Stimulated activated CD8-positive, alpha-beta memory T cell treated with anti-CD3 and anti-CD28 coated beads, Interleukin-4, amount 100 ng/mL, for 1 hour (primary cell): ENCODE measurements at places on chromosomes 2 and 18.

DNA sequence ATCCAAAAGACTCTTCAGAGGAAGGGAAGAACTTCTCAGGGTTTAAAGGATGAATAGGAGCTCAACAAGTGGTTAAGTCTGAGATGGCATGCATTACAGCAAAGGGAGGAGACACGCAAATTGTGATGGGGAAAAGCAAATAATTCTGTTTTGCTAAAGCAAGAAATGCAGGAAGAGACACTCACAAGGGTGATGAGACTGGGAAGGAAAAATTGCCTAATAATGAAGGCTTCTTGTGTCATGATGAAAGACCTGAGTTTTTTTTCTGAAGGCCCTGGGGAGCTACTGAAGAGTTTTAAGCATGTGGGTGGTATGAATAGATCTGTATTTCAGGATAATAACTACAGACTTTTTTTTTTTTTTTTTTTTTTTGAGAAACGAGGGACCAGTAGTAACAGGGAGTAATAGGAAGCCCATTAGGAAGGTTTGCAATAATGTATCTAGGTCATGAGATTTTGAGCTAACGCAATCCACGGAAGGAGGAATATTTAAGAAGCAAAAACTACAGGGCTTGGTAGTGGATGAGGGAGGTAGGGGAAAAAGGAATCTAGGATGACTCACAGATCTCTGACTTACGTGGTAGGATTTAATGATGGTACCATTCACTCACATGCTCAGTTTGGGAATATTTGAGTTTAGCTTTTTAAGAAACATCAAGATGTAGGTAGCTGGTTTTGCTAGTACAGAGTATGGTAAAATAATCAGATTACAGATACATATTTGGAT lies 16.0 kb upstream of the SERPINB3 start:
- DNase-seq = no peak

DNA sequence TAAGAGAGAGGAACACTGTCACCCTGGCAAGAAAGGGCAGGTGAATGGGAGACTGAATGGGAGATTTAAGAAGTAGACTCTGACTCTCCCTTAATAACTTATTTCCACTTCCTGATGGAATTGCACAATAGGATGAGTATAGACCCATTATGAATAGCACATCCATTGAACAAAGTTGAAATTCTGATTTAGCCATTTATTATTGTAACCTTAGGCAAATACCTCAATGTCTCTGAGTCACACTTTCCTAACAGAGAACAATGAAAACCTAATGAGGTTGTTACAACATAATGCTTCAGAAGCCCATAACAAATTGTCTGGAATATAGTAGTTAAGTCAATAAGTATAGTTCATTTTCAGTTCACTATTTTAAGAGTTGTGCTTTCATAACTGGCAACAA lies 78.9 kb downstream of the NRXN1 start:
- DNase-seq = no peak

DNA sequence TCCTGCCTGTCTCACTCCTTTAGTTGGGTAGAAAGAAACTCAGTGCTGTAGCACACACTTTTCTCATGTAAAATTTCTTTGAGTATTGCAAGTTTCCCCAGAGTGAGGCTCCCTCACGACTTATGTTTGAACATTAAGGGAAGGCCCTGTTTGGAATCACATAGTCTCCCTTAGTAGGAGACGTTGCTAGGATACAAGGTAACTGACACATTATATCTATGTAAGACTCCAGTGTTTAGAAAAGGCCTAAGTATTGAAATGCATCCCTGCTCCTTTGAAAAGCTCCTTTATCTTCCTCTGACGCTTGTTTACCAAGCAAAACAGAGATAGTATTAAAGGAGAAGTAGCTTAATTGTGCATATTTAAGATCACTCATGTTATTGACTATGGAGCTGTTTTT lies 248.2 kb downstream of the PHLPP1 start:
- DNase-seq = no peak

GRCh38 chr2:19872302-19872701 lies 29.5 kb downstream of the TTC32 start:
- DNase-seq = no peak

- DNase-seq = no peak
These were observed 229.6 kb upstream of the CDH2 start for GRCh38 chr18:28406533-28406932.

- no peak for DNase-seq
These were observed 50.3 kb upstream of the FOSL2 start for GRCh38 chr2:28342081-28342967.

- no peak for DNase-seq
These were observed 41.7 kb upstream of the LDLRAD4 start for GRCh38 chr18:13176847-13177246.

DNA sequence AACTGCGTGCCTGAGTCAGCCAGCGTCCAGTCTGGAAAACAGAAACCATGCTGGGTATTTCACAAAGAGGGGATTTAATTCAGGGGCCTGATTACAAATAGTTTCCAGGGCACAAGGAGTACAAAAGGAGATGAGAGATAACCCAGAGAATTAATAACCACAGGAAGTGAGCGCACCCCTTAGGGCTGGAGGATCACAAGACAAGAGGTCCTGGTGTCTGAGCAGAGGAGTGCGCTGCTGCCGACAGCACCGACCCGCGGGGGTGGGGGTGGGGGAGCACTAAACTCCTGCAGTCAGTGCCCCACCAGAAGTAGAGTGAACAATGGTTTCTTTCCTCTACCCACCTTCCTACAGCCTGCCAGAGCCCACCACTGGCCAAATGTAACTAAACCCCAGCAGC lies 20.8 kb upstream of the MAL start:
- no peak for DNase-seq

GRCh38 chr2:84886791-84887190 lies 5.9 kb upstream of the TRABD2A start:
- DNase-seq = no peak

DNA sequence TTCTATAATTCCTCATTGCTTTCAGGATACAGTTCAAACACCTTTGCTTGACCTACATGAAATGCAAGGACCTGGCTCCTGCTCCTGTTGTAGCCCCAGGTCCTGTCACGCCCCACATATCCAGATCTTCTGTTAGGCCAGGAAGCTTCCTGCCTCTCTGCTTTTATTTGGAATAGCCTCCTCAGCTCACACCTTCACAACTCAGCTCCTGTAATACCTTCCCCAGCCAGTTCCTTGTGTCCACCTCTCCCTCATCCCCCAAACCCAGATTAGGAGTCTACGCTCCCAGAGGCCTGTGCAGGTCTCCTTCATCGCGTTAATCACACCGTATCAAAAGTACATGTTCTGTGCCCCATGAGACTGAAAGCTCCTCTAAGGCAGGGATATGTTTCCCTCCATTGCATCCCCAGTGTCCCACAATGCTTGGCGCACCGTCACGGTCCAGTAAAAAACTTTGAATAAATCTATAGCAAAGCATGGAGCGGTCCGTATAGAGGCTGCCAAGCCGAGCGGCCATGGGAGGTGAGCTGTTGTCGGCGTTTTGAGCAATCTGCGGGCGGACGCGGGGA lies 371 bp downstream of the MDH1B start:
- no peak for DNase-seq

DNA sequence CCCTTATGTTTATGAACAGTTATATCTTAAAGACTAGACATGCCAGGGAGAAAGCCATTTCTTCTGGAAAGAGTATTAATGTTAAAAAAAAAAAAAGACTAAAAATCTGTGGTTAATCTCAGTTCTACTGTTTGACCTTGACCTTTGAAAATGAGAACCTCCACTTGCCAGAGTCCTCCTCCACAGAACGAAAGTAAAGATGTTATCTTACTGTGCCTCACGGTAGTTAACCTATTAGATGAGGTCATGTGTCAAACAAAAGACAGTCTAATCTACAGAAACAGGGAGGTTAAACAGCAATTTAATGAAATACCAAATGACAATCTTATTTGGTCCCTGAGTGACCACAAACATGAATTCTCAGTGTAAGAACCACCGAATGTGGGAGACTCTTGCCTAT lies 51.2 kb downstream of the SLC14A2 start:
- DNase-seq = no peak

GRCh38 chr2:163934131-163934530 lies 198.3 kb upstream of the FIGN start:
- DNase-seq = no peak

GRCh38 chr2:29902356-29902755 lies 19.0 kb downstream of the ALK start:
- no peak for DNase-seq

DNA sequence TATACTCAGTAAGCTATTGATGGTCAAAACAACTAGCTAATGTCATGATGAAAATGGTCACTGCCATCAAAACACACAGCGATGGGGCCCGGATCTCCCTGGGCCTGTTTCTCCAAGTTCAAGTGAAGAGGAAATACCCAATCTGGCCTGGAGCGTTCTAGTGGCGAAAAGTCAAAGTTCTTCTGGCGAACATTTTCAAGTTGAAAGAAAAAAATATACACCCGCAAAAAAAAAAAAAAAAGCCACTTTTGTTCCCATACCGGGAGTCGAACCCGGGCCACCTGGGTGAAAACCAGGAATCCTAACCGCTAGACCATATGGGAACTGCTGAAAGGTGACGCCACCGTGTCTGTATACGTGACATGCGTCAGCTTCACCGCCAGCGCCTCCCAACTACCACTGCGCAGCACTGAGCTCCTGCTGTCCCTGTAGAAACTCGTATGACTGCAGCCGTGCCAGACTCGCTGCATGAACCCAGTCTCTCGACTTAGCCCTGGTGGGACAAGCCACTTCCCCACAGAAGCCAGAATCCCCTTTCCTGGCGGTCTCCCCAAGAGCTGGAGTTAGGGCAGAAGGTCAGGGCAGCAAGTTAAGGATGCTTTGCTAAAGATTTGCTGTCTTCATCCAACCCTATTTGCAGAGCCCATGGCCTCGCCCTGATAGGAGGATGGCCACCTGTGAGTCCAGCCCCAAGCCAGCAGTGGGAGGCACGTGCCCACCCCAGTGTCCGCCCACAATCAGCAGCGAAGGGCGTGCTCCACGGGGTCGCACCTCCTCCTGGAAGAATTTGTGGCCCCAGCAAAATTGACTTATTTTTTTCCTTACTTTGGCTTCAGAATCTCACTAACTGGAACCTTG lies 5.6 kb upstream of the IMP4 start:
- no peak for DNase-seq

- no peak for DNase-seq
These were observed 8.2 kb downstream of the BCL2 start for GRCh38 chr18:63311118-63312018.

- DNase-seq = no peak
These were observed 161.4 kb upstream of the GYPC start for GRCh38 chr2:126494593-126494992.

- no peak for DNase-seq
These were observed 523.1 kb upstream of the ID2 start for GRCh38 chr2:8158711-8159110.

DNA sequence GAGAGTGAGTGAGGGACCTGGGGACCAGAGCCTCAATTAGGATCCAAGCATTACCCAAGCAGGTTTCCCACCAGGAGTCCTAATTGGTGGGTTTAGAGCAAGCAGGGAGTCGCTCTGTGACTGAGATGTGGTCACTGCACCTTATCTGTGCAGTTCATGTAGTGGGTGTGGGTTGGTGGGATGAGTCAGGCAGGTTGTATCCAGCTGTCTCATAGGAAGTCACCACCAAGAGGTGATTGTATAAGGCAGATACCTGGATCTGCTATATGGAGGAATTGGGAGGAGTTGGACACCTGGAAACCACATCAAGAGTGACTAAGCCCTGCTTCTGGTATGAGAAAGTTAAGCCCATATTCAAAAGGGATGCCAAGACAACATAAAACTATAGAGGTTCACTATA lies 106.8 kb downstream of the ARHGAP28 start:
- no peak for DNase-seq

DNA sequence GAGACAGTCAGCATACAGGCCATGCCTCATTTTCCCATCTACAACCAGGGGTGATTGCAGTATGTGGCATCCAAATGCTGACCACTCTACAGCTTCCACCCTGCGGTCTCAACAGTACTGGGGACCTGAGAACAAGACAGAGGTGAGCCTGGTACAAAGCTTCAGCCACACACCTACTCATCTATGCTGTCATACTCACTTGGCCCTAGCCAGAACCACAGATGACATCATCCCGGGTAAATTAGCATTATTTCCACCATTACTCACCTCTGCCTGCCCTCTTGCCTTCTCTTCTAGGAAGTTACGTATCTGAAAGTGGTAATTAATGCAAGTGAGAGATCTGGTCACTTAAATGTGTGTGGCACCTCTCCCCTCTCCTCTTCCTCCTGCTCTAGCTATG lies 208.2 kb upstream of the ARL4C start:
- no peak for DNase-seq

DNA sequence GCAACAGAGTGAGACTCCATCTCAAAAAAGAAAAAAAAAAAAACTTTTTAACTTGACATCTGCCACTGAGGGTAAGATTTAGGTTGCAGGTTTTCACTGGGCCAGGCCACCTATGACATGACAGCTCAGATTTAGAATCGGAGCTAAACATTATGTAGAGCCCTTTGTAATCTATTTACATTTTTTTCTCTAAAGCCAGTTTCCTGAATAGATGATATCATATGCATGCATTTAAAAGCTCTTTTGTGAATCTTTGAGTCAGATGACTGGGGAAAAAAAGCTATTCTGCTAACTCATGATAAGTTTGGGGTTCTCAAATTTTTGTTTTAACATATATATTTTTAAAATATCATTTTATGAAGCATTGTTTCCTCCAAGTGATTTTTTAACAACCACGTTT lies 21.3 kb downstream of the PRKAG3 start:
- no peak for DNase-seq

- DNase-seq = no peak
These were observed 90.1 kb upstream of the KLF7 start for GRCh38 chr2:207255565-207256470.

DNA sequence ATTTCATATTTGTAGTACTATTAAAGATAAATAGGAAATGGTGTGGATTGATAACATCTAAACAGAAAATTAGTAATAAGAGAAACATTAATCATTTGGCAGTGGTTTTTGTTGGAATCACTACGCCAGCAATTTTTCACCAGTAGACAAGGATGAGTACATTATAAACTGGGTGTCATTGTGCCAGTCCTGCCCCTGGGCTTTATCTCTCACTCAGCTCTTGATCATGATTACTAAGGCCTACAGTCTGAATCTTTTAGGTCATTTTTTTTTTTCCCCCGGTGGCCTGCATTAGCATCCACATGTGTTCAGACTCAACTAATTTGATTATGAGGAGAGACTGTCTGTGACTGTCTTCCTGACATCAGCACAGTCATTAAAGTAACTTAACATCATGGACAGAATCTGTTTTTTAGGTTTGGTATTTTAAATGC lies 16.2 kb downstream of the GULP1 start:
- DNase-seq = no peak

GRCh38 chr2:61420991-61421544 lies 49.8 kb downstream of the USP34 start:
- DNase-seq = no peak
